ENCODE measurements at places on chromosomes 3 and 15. TPM values are rescaled to one million over a fixed set of nuclear protein-coding genes. Genes with fewer than 3 reads are reported as not detected.

The PRSS50 gene
- not detected for total RNA-seq

The ASB14 gene
- total RNA-seq = not detected

The TMEM207 gene
- total RNA-seq = not detected

The PFKFB4 gene
- 12.2 TPM for total RNA-seq

The SPG21 gene
- total RNA-seq = 106 TPM

The PPP2R3A gene
- total RNA-seq = 16.7 TPM

The MASP1 gene
- total RNA-seq = 178 TPM

The PCLAF gene
- 66.8 TPM for total RNA-seq

The PP2D1 gene
- total RNA-seq = not detected
